ENCODE measurements at places on chromosomes 2 and 18. TPM values are rescaled to one million over a fixed set of nuclear protein-coding genes. Genes with fewer than 3 reads are reported as not detected.

Gene LIMS4
- not detected for total RNA-seq

Gene SCLY
- total RNA-seq: 32.5 TPM

Gene SLC4A5
- total RNA-seq: 94.5 TPM

Gene YPEL5
- 101 TPM for total RNA-seq

Gene STAT4
- 2.6 TPM for total RNA-seq

Gene TUBA3D
- not detected for total RNA-seq

Gene LRRC30
- not detected for total RNA-seq

Gene EML6
- 23.7 TPM for total RNA-seq

Gene ABCB11
- total RNA-seq: 0.11 TPM

Gene PLEKHB2
- total RNA-seq: 113 TPM

Gene GKN1
- total RNA-seq: not detected

Gene FAM110C
- total RNA-seq: 10.0 TPM

- no peaks in the 10 kb centered on the region for H3K27me3 ChIP-seq
- peaks cover 11% of the 10 kb centered on the region for H3K36me3 ChIP-seq
- no peak for DNase-seq
- no peak overlapping the region for H3K4me3 ChIP-seq
- H3K27ac ChIP-seq: no peak overlapping the region
- H3K4me1 ChIP-seq: no peaks in the 10 kb centered on the region
Observed at GRCh38 chr2:208350610-208351009, 56.0 kb upstream of the PTH2R start.

- no peaks in the 10 kb centered on the region for H3K4me1 ChIP-seq
- DNase-seq: no peak
- no peaks in the 10 kb centered on the region for H3K27me3 ChIP-seq
- H3K4me3 ChIP-seq: no peak overlapping the region
Observed at GRCh38 chr18:8537400-8537799, 71.8 kb upstream of the RAB12 start.

GRCh38 chr2:213490087-213490486 is 205.8 kb downstream of the SPAG16 start:
- H3K27ac ChIP-seq: no peak overlapping the region
- H3K36me3 ChIP-seq: no peaks in the 10 kb centered on the region
- no peak overlapping the region for H3K4me3 ChIP-seq

DNA sequence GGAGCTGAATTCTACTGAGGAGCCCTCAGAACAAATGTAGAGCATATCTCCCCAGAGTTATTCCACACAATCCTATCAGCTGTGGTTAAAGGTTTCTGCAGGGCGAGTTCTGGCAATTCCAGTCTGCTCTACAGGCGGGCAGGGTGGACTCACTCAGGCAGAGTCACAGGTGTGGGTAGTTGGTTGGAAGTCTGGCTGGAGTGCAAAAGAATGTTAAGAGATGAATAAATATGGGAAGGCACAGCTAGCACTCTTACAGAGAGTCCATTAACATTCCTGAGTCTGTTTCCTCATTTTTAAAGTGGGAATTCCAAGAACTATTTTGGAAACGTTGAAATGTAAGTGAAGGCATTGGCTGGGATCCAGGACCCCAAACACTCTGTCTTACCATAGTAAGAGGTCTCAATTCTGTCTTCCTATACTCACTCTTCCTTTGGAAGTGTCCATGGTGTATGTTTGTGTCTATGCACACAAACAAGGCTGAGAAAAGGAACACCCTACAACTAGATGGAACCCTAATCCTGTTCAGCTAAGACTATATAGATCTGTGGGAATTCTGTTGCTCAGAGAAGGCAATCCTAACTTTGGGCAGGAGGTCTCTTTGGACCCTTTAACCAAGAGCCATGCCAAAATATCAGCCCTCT is 63.3 kb upstream of the AQP4 start:
- H3K27me3 ChIP-seq: no peaks in the 10 kb centered on the region
- peak; percentile 54 for DNase-seq
- peaks cover 17% of the 10 kb centered on the region for H3K4me1 ChIP-seq

- no peaks in the 10 kb centered on the region for H3K4me1 ChIP-seq
- no peak for DNase-seq
- H3K27me3 ChIP-seq: no peaks in the 10 kb centered on the region
- H3K36me3 ChIP-seq: no peaks in the 10 kb centered on the region
- H3K27ac ChIP-seq: no peak overlapping the region
Observed at GRCh38 chr18:78788161-78788560, 191.5 kb upstream of the SALL3 start.

DNA sequence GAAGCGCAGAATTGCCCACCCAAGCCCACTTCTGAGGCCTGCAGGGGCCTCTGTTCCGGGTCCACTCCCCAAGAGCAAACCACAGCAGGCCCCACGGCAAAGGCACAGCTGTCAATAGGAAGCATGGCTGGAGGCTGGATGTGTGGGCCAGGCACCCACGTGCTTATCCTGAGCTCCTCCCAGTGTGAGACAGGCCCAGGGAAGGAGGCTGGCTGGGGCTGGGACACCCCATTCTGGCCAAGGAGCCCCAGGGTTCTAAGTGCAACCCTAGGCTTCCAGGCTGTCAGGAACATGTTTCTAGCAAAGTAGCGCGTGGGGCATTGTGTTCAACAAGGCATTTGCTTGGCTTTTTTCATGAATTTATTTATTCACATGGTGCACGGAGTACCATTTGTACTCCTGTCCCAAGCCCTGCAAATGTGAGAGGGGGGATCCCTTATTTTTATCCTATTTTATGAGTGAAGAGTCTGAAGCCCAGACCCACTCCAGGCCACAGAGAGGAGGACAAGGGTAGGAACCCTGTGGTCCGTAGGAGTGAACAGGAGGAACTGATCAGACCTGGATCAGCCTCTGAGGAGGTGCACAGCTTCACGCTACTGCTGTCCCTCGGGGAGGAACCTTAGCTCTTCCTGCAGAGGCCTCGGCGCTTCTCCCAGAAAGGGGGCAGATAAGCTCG is 6.1 kb upstream of the RAB17 start:
- H3K27me3 ChIP-seq: no peaks in the 10 kb centered on the region
- H3K36me3 ChIP-seq: no peaks in the 10 kb centered on the region
- no peak overlapping the region for H3K27ac ChIP-seq
- peaks cover 24% of the 10 kb centered on the region for H3K4me1 ChIP-seq
- no peak overlapping the region for H3K4me3 ChIP-seq

- no peaks in the 10 kb centered on the region for H3K27me3 ChIP-seq
- H3K27ac ChIP-seq: no peak overlapping the region
- H3K36me3 ChIP-seq: no peaks in the 10 kb centered on the region
- DNase-seq: no peak
- H3K4me1 ChIP-seq: no peaks in the 10 kb centered on the region
Observed at GRCh38 chr2:33392366-33392765, 84.1 kb upstream of the RASGRP3 start.

DNA sequence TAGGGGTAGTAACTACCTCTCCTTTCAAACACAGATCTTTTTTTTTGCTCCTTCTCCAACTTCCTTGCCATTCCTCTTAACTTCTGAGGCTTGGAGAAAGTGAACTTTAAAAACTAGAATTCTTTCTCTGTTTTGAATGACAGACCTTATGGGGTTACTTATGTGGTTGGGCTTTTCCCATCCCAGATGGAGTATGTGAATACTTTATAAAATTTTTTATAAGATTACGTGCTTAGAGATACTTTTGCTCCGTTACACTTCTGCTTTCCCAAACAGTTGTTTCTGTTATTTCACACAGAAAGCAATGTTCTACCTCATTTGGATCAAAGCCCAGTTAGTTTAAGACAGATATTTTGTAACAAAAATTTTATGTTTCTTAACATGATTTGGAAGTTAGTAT is 20.2 kb downstream of the GREB1L start:
- no peaks in the 10 kb centered on the region for H3K36me3 ChIP-seq
- H3K4me3 ChIP-seq: no peak overlapping the region
- DNase-seq: no peak
- H3K27ac ChIP-seq: no peak overlapping the region

DNA sequence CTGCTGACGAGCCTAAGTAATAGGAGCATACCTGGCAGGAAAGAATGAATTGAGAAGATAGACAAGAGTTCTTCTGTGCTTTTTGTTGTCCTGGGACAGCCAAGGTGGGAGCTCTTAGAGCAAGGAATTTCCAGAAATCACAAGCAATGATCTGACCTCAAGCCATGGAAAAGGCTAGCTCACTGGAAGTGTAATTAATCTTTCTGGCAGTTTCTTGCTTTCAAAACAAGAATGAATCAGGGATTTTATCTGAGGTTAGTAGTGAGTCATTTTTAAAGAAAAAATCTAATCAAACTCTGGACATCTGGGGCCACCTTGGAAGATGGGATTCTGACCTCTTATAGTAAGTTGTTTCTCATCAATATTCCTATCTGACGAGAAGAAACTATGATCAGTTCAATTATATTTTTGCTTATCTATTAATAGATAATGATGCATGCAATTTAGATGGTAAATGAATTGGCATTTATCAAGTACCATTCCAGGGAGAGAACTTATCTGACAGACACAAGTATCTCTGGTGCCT is 98.0 kb downstream of the ADCYAP1 start:
- no peaks in the 10 kb centered on the region for H3K36me3 ChIP-seq
- H3K27me3 ChIP-seq: no peaks in the 10 kb centered on the region

- no peak for DNase-seq
- H3K4me1 ChIP-seq: peaks cover 6% of the 10 kb centered on the region
- no peak overlapping the region for H3K4me3 ChIP-seq
Observed at GRCh38 chr2:226477221-226478108, 322.2 kb downstream of the IRS1 start.

DNA sequence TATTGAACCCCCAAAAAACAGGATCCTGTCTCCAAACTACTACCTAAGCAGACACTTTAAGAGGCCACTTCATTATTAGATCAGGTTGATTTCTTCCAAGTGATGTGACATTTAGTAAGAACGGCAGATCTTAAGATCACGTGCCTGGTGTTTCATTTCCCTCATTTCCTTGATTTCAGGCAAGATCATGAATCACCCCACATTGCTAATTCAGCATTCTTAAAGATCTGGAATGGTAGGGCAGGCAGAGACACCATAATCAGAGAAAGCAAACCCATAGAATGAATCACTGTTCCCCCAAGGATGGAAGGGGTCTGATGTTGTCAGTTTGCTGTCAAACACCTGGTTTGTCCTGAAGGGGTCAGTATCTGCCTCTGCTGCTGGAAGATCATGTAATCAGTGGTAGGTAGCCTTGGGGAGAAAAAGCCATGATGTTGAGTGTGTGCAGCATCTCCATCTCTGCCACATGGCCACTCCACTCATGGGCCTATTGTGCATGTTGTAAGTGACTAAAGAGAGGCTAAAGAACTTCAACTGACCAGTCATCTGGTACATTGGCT is 133.9 kb downstream of the ARHGAP15 start:
- H3K4me1 ChIP-seq: no peaks in the 10 kb centered on the region
- H3K4me3 ChIP-seq: no peak overlapping the region
- DNase-seq: no peak
- no peak overlapping the region for H3K27ac ChIP-seq
- no peaks in the 10 kb centered on the region for H3K27me3 ChIP-seq
- no peaks in the 10 kb centered on the region for H3K36me3 ChIP-seq

DNA sequence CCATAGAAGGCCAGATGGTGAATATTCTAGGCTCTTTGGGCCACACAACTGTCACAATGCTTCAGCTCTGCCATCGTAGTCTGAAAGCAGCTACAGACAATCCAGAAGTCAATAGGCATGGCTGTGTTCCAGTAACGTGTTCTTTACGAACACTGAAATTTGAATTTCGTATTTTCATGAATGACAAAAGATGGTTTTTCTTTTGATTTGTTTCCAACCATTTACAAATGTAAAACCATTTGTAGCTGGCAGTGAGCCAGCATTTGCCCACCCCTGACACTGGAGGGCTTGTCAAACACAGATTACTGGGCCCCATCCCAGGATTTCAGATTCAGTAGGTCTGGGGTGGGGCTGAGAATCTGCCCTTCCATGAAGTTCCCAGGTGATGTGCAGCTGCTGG is 83.0 kb upstream of the ATG16L1 start:
- no peak overlapping the region for H3K4me3 ChIP-seq
- no peak overlapping the region for H3K27ac ChIP-seq
- H3K36me3 ChIP-seq: no peaks in the 10 kb centered on the region
- H3K4me1 ChIP-seq: no peaks in the 10 kb centered on the region

GRCh38 chr2:190088917-190089316 is 26.4 kb upstream of the MSTN start:
- DNase-seq: peak; percentile 31
- no peaks in the 10 kb centered on the region for H3K27me3 ChIP-seq
- no peaks in the 10 kb centered on the region for H3K4me1 ChIP-seq
- H3K27ac ChIP-seq: no peak overlapping the region
- no peaks in the 10 kb centered on the region for H3K36me3 ChIP-seq

- H3K27ac ChIP-seq: no peak overlapping the region
- H3K36me3 ChIP-seq: no peaks in the 10 kb centered on the region
- H3K4me1 ChIP-seq: no peaks in the 10 kb centered on the region
- peak; percentile 21 for DNase-seq
- no peaks in the 10 kb centered on the region for H3K27me3 ChIP-seq
Observed at GRCh38 chr2:232444409-232445148, 11.4 kb upstream of the ALPI start.

DNA sequence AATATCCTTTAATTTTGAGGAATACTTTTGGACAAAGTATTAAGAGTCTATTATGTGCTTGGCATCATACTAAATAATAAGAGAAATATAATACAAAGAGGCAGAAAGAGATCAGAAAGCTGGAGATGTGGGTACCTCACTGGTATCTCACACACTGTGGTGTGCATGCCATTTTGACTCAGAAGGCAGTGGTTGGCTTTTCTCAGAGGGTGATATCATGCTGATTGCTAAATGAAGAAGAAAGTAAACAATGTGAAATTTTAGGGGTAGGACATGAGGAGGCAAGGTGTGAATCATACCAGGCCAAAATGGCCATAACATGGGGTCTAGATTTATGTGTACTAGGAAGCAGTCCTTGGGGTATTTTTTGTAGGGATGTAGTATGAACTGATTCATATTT is 16.6 kb upstream of the SPOPL start:
- H3K4me3 ChIP-seq: no peak overlapping the region
- no peaks in the 10 kb centered on the region for H3K4me1 ChIP-seq
- no peaks in the 10 kb centered on the region for H3K36me3 ChIP-seq

DNA sequence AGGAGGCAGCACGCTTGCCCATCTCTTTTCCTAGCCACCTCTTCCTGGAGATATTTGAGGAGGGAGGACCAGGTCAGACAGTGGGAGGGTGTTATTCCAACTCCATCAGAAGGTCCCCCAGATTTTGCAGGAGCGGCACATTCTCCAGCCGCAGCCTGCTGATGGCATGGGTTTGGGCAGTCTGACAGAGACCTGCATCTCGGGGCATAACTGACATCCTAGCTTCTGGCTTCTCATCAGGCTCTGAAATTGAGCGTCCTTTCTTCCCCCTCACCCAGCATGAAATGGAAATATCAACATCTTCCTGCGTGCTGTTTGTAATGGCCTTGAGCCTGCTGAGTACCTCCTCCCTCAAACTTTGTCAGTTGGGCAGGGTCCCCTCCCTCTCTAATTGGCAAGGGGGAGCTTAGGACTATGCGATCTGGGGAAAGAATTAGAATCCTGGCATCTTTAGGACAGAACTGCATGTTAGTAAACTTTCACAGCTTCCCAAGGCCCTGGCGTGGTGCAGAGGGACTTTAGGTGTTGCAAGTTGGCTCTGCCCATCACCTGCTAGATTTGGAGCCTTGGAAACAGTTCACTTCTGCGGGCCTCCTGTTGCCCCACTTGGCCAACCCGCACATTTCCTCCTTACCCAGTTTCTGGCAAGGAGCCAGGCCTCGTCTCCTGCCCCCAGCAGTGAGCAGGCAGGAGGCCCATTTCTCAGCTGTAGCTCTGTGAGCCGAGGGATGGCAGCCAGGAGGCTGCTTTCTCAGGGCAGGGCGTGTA is 2.2 kb downstream of the ITM2C start:
- no peaks in the 10 kb centered on the region for H3K36me3 ChIP-seq
- peaks cover 19% of the 10 kb centered on the region for H3K4me1 ChIP-seq
- H3K4me3 ChIP-seq: no peak overlapping the region
- DNase-seq: peak; percentile 39
